ENCODE measurements at places on chromosomes 11 and 22.

- no peak for DNase-seq
These were observed 126.9 kb upstream of the GRK3 start for GRCh38 chr22:25437414-25438160.

GRCh38 chr11:71301046-71301857 is 48.9 kb upstream of the SHANK2 start:
- DNase-seq, result no peak

DNA sequence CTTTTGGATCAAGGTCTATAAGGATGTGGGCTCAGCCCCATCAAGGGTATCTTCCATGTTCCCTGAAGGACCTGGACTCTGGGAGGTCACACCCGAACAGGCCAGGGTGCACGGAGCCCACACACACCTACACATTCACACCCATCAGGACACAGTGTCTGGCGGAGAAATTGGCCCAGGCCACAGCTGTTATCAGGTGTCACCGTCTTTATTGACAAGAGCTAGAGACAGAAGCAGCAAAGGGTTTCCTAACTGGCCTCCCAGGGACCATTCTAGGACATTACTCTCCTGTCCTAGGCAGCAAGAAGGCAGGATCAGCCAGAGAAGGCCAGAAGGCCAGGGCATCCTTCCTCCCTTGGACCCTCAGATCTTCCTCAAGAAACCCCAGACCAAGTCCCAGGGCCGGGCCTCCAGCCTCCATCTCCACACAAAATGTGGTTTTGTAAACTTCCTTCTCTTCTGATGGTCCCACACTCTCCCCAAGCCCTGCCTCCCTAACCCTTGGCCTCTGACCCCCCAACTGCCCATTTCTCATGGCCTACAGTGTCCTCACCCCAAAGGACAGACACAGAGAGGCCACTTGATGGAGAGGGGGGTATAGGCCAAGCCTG is 8.1 kb downstream of the SSTR3 start:
- no peak for DNase-seq

DNA sequence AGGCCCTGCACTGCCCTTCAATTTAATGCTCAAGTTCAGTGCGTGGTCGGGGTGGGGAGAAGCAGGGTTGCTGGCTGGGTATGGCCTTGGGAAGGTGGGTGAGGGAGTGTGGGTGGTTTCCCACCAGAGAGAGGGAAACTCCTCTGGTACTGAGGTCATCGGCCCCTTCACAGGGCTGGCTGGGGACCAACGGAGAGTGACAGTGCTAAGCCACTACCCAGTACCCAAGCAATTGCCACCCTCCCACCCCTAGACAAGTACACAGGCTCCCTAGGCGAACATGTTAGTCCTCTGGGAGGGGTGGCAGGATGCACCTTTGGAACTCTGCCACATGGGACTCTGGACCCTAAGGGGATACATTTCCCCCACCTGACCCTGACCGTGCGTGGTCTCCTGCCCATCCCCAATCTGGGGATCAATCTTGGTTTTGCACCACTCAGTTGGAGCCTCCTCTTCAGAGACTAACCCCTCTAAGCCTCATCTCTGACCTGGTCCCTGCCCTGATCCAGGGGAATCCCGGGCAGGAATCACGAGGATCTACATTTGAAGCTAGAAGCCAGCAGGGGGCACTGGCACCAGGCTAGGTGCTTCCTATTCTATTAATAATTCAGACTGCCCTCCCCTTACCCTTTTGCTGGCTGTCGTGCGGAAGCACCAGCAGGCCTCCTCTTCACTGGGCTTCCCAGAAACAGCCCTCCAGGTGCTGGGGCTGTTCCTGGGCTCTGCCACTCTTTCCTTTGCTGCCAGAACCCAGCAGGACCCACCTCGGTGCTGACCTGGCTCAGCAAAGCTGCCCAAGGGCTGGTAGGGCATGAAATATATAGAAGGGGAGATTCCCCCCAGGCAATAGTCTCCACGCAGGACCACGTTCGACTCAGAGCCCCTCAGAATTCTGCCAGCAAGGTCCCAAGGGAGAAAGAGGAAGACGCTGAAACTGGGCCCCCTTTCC is 377.7 kb downstream of the TENM4 start:
- DNase-seq, result no peak

DNA sequence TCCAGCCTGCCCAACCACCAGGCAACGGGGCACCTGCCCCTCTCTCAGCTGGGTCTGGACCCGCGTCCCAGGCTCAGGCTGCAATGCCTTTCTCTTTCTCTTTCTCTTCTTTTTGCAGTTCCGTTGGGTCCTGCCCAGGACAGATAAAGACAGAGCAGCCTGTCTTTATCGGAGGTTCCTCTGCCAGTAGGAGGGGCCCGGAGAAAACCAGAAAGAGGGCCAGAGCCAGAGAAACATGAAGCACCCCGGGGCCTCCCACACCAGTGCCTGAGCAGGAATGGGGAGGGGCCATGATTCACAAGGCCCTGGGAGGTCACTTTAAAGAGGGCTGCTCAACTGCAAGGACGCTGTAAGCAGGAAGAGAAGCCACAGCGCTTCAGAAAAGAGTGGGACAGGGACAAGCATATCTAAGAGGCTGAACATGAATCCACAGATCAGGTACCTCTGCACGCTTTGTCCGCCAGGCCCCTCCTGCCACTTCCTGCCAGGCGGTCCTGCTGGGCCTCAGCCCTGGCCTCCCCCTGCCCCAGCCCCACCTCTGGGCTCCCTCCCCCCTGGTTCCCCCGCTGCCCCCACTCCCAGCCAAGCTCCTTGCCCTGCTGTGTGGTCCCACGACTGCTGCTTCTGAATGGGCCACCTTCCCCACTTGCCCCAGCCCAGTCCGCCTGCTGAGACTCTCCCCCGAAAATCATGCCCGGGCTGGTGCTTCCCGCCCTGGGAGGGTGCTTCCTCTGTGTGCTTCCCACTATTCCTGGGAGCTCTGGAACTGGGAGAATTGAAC is at the start of gene APOBEC3C:
APOBEC3C (plus strand) TSS at position 316 of the 781 bp plus-strand sequence; CDS start at position 422, 106 bp downstream.
- peak; percentile 35 for DNase-seq

- DNase-seq, result no peak
These were observed 184.9 kb downstream of the SNX19 start for GRCh38 chr11:130731401-130731800.

DNA sequence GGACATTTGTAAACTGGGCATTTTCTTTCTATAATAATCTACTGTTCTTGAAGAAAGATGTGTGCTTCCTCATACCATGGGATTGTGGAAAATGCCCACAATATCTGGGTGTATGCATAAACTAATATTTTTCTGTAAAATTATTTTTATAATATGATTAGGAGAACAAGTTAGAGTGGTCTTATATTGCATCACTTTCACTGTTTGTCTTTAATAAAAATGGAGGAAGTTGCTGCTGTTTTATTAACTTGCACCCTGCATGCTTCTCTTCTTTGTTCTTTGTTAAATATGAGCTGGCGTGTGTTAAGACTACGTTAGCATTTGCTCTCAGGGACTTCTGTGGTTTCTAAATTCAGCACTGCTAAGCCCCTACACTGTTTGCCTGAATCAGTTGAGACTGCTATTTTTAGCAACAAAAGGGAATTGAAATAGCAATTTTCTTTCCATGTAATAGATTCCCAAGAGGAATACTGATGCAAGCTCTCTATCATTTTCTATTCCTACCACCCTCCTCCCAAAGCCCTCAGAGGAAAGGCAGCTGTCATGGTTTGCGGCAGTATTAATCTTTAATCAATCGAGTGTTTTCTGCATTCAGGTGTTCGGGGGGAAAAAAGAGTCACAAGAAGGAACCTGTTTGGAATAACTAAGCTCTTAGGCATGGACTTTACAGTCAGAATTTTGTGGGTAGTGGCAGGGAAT is 56.1 kb downstream of the HSD17B12 start:
- DNase-seq, result no peak

DNA sequence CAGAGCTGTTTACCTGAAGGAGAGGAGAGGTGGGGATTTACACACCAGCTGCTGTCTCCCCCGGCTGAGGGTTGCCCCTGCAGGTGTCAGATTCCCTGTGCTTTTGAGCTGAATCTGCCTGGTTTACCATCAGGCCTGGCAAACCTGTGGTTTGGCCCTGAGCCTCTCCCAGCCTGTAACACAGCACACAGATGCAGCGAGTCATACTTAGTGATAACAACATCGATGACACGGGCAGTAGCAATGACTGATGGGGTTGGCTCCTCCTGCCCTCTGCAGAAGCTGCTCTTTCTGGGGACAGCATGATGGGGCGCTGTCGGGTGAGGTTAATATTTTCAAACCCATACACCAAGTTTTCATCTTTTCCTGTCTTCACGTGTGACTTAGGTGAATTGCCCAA is 380.0 kb upstream of the B3GAT1 start:
- DNase-seq, result no peak

DNA sequence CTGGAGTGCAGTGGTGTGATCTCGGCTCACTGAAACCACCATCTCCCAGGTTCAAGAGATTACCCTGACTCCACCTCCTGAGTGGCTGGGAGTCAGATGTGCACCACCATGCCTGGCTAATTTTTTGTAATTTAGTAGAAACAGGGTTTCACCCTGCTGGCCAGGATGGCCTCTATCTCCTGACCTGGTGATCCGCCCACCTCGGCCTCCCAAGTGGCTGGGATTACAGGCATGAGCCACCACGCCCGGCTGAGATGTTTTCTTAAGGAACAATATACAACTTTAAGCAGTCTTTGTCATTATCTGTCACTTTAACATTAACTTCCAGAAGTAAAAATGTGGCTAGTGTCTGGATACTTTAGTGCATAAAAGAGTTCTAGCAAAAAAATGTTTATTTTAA is 272.6 kb upstream of the FAT3 start:
- DNase-seq, result no peak

DNA sequence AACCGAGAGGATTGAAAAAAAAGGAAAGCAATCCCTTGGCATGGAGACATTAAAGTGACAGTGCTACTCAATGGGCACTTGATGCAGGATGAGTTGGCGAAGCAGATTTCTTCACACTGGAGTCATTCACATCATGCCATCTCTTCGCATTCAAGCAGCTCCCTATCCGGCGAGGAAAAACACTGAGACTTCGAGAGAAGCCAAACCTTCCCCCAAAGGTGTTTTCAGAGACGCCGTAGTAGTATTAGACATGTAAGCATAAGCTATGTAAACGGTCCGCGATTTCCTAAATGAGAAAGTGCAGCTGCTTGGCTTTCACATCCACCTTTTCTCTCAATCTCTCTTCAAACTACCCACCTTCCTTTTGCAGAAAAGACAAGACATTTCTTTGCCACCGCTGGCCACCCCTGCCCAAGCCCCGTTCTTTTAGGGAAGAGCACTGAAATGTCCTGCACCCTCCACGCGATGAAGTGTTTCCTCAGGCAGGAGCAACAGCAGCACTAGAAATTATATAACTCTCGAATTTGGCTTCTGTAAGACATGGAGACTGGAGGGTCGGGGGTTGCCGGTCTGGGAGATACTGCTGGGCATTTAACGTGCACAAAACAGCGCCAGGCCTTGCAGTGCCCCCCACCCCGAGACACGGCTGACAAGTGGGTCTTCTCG is at the start of gene DLG2:
DLG2 (minus strand) TSS at position 13 of the 666 bp plus-strand sequence.
- DNase-seq, result no peak

GRCh38 chr11:65854161-65854592 is 3.8 kb downstream of the CFL1 start:
- no peak for DNase-seq

Data from stimulated activated CD8-positive, alpha-beta memory T cell treated with anti-CD3 and anti-CD28 coated beads, Interleukin-7, amount 100 ng/mL, for 1 hour (primary cell).